ENCODE measurements at places on chromosomes 16 and 17. TPM values are rescaled to one million over a fixed set of nuclear protein-coding genes. Genes with fewer than 3 reads are reported as not detected.
A peak's percentile ranks its signal among the peaks of the same experiment; 100 is the strongest.

KRT31 gene
- total RNA-seq = not detected

ZNF771 gene
- total RNA-seq = 21.7 TPM

PDILT gene
- total RNA-seq = not detected

FOXN1 gene
- total RNA-seq = not detected

TBC1D3H gene
- total RNA-seq = not detected

RNF227 gene
- total RNA-seq = 4.2 TPM

SCGB1C2 gene
- total RNA-seq = not detected

KRT40 gene
- not detected for total RNA-seq

IL17C gene
- total RNA-seq = not detected

STAC2 gene
- 0.71 TPM for total RNA-seq

CCDC43 gene
- total RNA-seq = 14.1 TPM

KRTAP1-5 gene
- not detected for total RNA-seq

JPT1 gene
- 12.9 TPM for total RNA-seq

CA10 gene
- not detected for total RNA-seq

ARHGDIG gene
- not detected for total RNA-seq

CACNG3 gene
- total RNA-seq = not detected

GRCh38 chr17:278676-279059 is 73.9 kb downstream of the RPH3AL start:
- peak; percentile 2 for DNase-seq
- H3K4me1 ChIP-seq = no peaks in the 10 kb centered on the region
- no peak overlapping the region for H3K27ac ChIP-seq
- H3K36me3 ChIP-seq = no peaks in the 10 kb centered on the region
- no peak overlapping the region for H3K4me3 ChIP-seq

DNA sequence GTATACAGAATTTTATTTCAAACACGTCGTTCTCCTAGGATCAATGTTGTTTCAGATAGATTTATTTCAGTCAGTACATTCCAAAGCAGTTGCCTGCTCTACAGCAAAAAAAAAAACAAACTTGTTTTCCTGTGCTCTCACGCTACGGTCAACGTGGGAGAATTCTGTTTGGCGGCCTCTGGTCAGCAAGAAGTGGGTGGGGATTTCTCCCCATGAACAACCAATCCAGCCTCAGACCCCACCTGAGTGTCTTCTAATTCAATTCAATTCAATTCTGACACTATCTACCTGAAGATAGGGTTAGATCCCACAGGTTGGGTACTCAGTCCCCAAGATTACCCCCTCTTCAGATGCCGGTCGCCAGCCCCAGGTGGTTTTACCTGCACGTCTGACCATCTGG is 22.1 kb downstream of the C17orf58 start:
- H3K27ac ChIP-seq = no peak overlapping the region
- no peaks in the 10 kb centered on the region for H3K36me3 ChIP-seq
- H3K4me1 ChIP-seq = no peaks in the 10 kb centered on the region

DNA sequence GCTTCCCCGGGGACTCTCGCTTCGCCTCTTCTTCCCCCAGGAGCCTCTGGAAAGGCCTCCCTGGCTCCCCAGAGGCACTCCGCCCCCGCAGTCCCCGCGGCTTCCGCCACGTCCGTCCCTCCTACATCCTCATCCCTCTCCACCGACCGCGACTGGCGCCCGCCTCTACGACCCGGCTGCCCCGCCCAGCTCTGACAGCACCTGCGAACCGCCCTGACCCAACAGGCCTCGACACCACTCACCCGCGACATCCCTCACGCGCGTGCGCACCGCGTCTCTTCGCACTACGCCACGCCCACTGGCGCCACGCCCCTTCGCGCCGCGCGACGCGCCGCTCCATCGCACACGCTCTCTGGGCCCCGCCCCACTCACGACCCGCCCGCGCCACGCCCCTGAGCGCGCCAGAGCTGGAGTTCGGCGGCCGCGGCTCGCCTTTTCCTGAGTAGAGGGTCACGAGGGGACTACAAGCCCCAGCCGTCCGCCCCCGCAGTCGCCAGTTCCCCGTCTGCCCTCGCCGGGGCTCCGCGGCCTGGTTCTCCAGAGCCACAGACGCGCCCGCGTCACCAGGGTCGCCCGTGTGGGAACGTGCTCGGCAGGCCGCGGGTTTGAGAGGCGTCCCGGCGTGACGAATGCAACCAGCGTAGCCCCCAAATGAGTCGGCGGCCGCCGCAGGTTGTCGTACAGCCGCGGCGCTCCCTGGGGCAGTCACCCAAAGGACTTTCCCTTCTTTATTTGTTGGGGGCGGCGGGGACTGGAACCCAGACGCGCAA is 56.2 kb upstream of the LRRC37A3 start:
- peak overlapping the region; percentile 73 for H3K27ac ChIP-seq
- H3K4me1 ChIP-seq = peaks cover 3% of the 10 kb centered on the region
- DNase-seq = peak; percentile 93
- H3K4me3 ChIP-seq = peak overlapping the region; percentile 47
- H3K27me3 ChIP-seq = no peaks in the 10 kb centered on the region
- H3K36me3 ChIP-seq = no peaks in the 10 kb centered on the region

GRCh38 chr17:82330322-82331239 is 3.0 kb downstream of the SECTM1 start:
- H3K36me3 ChIP-seq = no peaks in the 10 kb centered on the region
- DNase-seq = peak; percentile 67
- no peaks in the 10 kb centered on the region for H3K27me3 ChIP-seq
- H3K27ac ChIP-seq = no peak overlapping the region
- H3K4me3 ChIP-seq = no peak overlapping the region
- peaks cover 22% of the 10 kb centered on the region for H3K4me1 ChIP-seq

GRCh38 chr16:55706739-55707384 is 51.1 kb downstream of the SLC6A2 start:
- DNase-seq = no peak
- no peaks in the 10 kb centered on the region for H3K4me1 ChIP-seq
- no peak overlapping the region for H3K27ac ChIP-seq
- no peaks in the 10 kb centered on the region for H3K36me3 ChIP-seq
- H3K27me3 ChIP-seq = no peaks in the 10 kb centered on the region
- no peak overlapping the region for H3K4me3 ChIP-seq

- peak overlapping the region; percentile 17 for H3K4me3 ChIP-seq
- peaks cover 16% of the 10 kb centered on the region for H3K4me1 ChIP-seq
- no peak overlapping the region for H3K27ac ChIP-seq
- no peaks in the 10 kb centered on the region for H3K36me3 ChIP-seq
Observed at GRCh38 chr17:49968405-49969133, 421 bp upstream of the DLX4 start.

- no peaks in the 10 kb centered on the region for H3K4me1 ChIP-seq
- H3K27me3 ChIP-seq = no peaks in the 10 kb centered on the region
- H3K27ac ChIP-seq = no peak overlapping the region
Observed at GRCh38 chr17:70390049-70390448, 220.7 kb downstream of the KCNJ2 start.

GRCh38 chr16:23060458-23061320 is 88.6 kb downstream of the USP31 start:
- no peaks in the 10 kb centered on the region for H3K36me3 ChIP-seq
- no peak overlapping the region for H3K27ac ChIP-seq
- no peaks in the 10 kb centered on the region for H3K4me1 ChIP-seq
- no peak overlapping the region for H3K4me3 ChIP-seq

DNA sequence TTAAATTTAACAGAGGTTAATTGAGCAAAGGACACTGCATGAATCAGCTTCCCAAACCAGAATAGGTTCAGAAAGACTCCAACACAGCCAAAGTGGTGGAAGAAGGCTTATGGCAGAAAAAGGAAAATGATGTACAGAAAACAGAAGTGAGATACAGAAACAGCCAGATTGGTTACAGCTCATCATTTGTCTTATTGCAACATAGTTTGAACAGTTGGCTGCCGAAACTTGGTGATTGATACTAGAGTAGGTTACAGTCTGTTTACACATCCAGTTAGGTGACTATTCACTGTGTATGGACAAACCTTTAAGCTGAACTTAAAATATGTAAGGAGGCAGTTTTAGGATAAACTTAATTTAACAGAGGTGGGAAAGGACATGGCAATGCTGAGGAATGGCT is 18.3 kb downstream of the TMEM100 start:
- no peaks in the 10 kb centered on the region for H3K27me3 ChIP-seq
- DNase-seq = no peak
- no peaks in the 10 kb centered on the region for H3K4me1 ChIP-seq
- no peak overlapping the region for H3K27ac ChIP-seq
- no peaks in the 10 kb centered on the region for H3K36me3 ChIP-seq

GRCh38 chr16:21175397-21175796 is 16.9 kb downstream of the LDAF1 start:
- no peaks in the 10 kb centered on the region for H3K36me3 ChIP-seq
- H3K4me1 ChIP-seq = peaks cover 7% of the 10 kb centered on the region
- H3K27me3 ChIP-seq = no peaks in the 10 kb centered on the region
- no peak overlapping the region for H3K27ac ChIP-seq
- H3K4me3 ChIP-seq = no peak overlapping the region

GRCh38 chr17:15957206-15957605 is 12.3 kb downstream of the ADORA2B start:
- H3K27ac ChIP-seq = no peak overlapping the region
- DNase-seq = no peak
- no peaks in the 10 kb centered on the region for H3K27me3 ChIP-seq
- H3K4me3 ChIP-seq = no peak overlapping the region

- no peak overlapping the region for H3K4me3 ChIP-seq
- H3K27me3 ChIP-seq = no peaks in the 10 kb centered on the region
- no peak for DNase-seq
- H3K36me3 ChIP-seq = no peaks in the 10 kb centered on the region
Observed at GRCh38 chr16:81905277-81905676, 106.0 kb downstream of the SDR42E1 start.

GRCh38 chr17:53033297-53033696 is 789.4 kb upstream of the KIF2B start:
- no peaks in the 10 kb centered on the region for H3K4me1 ChIP-seq
- no peak overlapping the region for H3K4me3 ChIP-seq
- no peak overlapping the region for H3K27ac ChIP-seq
- H3K36me3 ChIP-seq = no peaks in the 10 kb centered on the region
- no peak for DNase-seq

- no peaks in the 10 kb centered on the region for H3K36me3 ChIP-seq
- H3K4me1 ChIP-seq = no peaks in the 10 kb centered on the region
- no peak overlapping the region for H3K27ac ChIP-seq
- no peak for DNase-seq
- H3K4me3 ChIP-seq = no peak overlapping the region
- H3K27me3 ChIP-seq = no peaks in the 10 kb centered on the region
Observed at GRCh38 chr16:24117680-24118079, 138.5 kb upstream of the CACNG3 start.

DNA sequence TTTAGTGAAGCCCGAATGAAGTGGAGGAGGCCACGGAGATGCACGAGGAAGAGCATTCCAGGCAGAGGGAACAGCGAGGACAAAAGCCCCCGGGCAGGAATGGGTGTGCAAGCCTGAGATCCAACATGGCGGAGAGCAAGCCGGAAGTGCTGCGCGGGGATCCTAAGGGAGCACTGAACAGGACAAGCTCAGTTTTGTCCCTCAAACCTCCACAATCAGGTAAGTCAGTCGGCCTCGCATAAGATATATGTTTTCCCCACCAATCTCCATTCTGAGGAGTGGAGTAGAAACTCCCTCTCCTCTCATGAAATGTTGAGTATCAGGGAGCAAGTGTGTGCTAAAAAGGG is 32.9 kb upstream of the USP22 start:
- no peaks in the 10 kb centered on the region for H3K36me3 ChIP-seq
- no peak for DNase-seq
- no peak overlapping the region for H3K27ac ChIP-seq
- H3K4me3 ChIP-seq = no peak overlapping the region
- H3K4me1 ChIP-seq = peaks cover 1% of the 10 kb centered on the region

GRCh38 chr17:9361188-9361955 is 214.2 kb downstream of the STX8 start:
- H3K36me3 ChIP-seq = no peaks in the 10 kb centered on the region
- peaks cover 3% of the 10 kb centered on the region for H3K4me1 ChIP-seq
- no peak for DNase-seq
- no peaks in the 10 kb centered on the region for H3K27me3 ChIP-seq
- H3K27ac ChIP-seq = no peak overlapping the region
- H3K4me3 ChIP-seq = no peak overlapping the region

- H3K4me1 ChIP-seq = no peaks in the 10 kb centered on the region
- H3K27ac ChIP-seq = no peak overlapping the region
- DNase-seq = no peak
- H3K27me3 ChIP-seq = no peaks in the 10 kb centered on the region
- H3K4me3 ChIP-seq = no peak overlapping the region
Observed at GRCh38 chr16:59124056-59124455, 389.9 kb upstream of the GOT2 start.

GRCh38 chr16:25299792-25300590 is 42.3 kb upstream of the ZKSCAN2 start:
- no peaks in the 10 kb centered on the region for H3K27me3 ChIP-seq
- H3K4me1 ChIP-seq = no peaks in the 10 kb centered on the region
- no peak overlapping the region for H3K4me3 ChIP-seq
- no peaks in the 10 kb centered on the region for H3K36me3 ChIP-seq

GRCh38 chr16:1102921-1103635 is 7.0 kb upstream of the C1QTNF8 start:
- no peak overlapping the region for H3K27ac ChIP-seq
- peaks cover 5% of the 10 kb centered on the region for H3K4me1 ChIP-seq
- H3K4me3 ChIP-seq = no peak overlapping the region
- DNase-seq = peak; percentile 62
- H3K27me3 ChIP-seq = no peaks in the 10 kb centered on the region

DNA sequence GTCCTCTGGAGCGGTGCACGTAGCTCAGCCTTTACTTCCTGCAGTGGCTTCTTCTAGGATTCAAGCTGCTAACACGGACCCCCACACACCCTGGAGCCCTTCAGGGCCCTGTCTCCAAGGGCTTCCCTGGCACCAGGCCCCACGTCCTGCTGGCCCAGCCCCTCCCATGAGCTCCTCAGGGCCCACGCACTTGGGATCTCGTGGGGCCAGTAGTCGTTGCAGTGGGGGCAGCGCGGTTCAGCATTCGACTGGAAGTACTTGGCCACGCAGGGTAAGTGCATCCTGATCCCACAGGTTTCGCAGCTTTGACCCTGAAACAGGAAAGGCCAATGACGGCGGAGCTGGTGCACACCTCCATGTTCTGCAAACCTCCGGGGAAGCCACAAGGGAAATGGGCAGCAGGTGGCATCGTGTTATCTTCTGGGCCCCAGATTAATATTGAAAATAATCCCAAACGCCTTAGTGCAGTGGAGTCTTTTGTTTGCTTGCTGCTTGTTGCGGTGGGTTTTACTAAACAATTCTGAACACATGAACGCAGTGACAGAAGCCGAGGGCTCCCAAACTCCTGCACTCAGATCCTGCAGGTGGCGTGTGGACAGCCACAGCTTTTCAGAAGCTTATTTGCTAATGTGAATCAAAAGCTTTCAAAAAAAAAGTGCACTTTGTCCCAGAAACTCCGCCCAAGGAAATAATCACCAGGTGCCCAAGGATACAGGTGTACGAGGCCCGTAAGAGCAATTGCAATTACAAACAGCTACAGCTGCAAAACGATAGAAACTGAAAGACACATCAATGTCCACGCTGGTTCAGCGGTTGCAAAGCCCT is 22.4 kb downstream of the KDM8 start:
- H3K4me3 ChIP-seq = no peak overlapping the region
- no peaks in the 10 kb centered on the region for H3K36me3 ChIP-seq

Data from ovary (tissue), 10 donors.